ENCODE measurements at places on chromosomes 6 and 20.

- DNase-seq = no peak
These were observed 136.2 kb downstream of the ERMARD start for GRCh38 chr6:169887529-169888140.

GRCh38 chr20:5146871-5147592, 20.2 kb downstream of the CDS2 start:
- no peak for DNase-seq

DNA sequence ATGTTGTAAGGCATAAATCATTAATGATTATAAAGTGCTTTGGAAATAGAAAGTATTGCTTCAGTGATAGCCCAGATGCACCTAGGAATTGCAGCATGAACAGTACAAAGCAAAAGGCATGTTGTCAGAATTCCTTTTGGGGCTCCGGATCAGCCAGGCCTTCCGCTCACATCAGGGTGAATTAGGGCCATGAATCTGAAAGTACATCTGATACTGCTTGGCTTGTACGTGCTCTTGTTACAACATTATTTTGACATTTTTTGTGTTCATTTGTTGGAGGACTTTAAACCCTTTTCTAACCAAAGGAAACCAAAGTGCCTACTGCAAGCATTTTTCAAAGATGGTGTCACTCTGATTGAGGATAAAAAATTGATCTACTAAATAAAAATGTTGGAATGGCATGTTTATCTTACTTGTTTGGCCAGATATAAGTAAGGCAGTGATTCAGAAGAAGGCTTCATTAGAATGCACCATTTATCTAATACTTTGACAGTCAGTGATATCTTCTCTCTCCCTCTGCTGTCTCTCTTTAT, 1005.6 kb upstream of the FLRT3 start:
- no peak for DNase-seq

DNA sequence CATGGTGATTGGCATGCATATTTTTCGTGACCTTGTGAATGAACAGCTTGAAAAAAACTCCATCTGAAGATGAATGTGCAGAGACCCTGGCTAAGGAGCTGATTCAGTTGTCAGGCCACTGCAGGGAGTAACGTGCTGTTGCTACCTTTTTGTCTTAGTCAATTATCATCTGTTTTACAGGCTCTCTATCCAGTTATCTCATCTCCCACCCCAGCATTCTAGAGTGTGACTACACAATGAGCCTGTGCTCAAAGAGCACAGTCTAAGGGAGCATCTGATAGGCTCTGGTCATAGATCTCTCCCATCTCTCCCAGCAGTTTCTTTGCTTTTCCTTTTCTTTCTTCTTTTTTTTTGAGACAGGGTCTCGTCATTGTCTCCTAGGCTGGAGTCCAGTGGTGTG, 45.5 kb downstream of the NDRG3 start:
- no peak for DNase-seq

- no peak for DNase-seq
These were observed 119.6 kb upstream of the MTHFD1L start for GRCh38 chr6:150745896-150746295.

Data from effector CD4-positive, alpha-beta T cell (primary cell).